ENCODE measurements at places on chromosomes 13 and 19.

GRCh38 chr19:51136851-51137551 lies 5.1 kb upstream of the SIGLEC7 start:
- DNase-seq = no peak

GRCh38 chr13:34462843-34463242 lies 479.2 kb upstream of the NBEA start:
- DNase-seq = no peak

- DNase-seq = no peak
Measured at GRCh38 chr19:36100476-36100875, 10.5 kb upstream of the OVOL3 start.

DNA sequence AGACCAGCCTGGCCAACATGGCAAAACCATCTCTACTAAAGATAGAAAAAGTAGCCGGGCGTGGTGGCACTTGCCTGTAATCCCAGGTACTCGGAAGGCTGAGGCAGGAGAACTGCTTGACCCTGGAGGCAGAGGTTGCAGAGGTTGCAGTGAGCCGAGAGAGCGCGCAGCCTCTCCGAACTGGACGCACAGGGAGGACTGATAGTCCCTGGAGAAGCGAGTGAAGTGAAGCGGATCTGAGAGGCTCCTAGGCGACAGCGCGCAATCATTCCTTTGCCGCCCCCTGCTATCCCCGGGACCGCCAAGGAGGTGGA lies 233 bp downstream of the ZNF561 start:
- no peak for DNase-seq
